Activated T-helper 9 cell treated with anti-CD3 and anti-CD28 coated beads, Interleukin-2, amount 50 U/mL, for 16 hours (primary cell): ENCODE measurements at places on chromosomes 6 and 20.

GRCh38 chr6:165098165-165098564, 211.2 kb downstream of the C6orf118 start:
- DNase-seq: no peak

GRCh38 chr6:19028201-19028600, 641.1 kb downstream of the RNF144B start:
- DNase-seq: no peak

DNA sequence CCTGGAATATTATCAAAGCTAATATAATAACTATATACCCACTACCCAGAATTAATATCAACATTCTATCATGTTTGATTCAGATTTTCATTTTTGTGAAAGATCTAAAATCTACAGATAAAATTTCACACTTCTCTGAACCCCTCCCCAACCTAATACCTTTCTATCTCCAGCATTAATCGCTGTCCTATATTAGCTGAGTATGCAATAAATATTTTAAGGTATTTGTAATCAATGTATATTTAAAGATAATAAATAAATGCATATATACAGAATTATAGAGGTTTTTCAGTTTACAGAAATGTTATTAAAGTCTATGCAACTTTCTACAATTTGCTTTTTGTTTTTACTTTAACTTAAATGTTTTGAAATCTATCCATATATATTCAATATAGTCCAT, 156.7 kb upstream of the NRSN1 start:
- DNase-seq: no peak

DNA sequence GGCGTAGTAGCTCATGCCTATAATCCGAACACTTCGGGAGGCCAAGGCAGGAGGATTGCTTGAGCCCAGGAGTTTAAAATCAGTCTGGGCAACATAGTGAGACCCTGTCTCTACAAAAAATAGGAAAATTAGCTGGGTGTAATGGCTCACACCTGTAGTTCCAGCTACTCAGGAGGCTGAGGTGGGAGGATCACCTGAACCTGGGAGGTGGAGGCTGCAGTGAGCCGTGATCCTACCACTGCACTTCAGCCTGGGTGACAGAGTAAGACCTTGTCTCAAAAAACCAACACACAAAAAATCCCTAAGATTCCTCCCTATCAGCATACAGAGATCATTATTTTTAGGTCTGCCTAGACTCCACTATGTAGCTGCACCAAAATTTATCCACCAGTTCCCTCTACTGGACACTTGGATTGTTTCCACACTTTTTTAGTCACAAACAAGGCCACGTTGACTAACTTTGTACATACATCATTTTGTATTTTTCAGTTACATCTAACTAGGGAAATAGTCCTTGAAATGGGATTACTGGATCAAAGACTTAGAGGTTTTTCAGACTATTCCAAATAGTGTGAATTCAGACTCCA, 3.6 kb upstream of the PHF1 start:
- DNase-seq: no peak

- no peak for DNase-seq
Measured at GRCh38 chr6:33791620-33792019, 2.7 kb upstream of the LEMD2 start.

DNA sequence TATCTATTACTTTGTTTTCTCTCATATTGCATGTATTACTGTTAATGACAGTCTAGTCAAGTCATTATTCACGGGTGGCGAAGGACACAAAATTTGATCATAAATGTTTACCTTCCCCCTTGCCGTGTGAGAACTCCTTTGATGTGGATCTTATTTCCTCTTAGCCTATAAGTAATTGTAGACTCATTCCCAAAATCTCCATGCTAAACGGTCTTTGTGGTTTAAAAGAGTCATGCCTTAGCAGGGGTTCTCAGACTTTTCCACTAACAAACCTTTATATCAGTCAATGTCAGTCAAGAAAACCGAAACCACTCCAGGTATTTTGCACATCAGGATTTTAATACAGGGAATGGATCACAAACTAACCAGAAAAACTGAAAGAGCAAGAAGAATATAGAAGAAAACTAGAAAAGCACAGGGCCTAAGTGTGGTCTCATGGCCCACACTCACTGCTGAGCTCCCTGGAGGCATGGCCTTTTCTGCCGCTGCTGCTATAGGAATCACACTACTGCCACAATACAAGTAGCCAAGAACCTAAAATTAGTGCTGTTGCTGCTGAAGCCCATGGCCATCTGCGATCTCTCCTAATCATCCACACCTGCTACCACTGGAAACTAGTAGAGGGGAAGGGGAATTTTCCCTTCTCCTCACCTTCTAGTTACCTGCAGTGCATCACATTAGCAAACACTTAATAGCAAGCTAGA, 186.0 kb upstream of the POU3F2 start:
- no peak for DNase-seq

DNA sequence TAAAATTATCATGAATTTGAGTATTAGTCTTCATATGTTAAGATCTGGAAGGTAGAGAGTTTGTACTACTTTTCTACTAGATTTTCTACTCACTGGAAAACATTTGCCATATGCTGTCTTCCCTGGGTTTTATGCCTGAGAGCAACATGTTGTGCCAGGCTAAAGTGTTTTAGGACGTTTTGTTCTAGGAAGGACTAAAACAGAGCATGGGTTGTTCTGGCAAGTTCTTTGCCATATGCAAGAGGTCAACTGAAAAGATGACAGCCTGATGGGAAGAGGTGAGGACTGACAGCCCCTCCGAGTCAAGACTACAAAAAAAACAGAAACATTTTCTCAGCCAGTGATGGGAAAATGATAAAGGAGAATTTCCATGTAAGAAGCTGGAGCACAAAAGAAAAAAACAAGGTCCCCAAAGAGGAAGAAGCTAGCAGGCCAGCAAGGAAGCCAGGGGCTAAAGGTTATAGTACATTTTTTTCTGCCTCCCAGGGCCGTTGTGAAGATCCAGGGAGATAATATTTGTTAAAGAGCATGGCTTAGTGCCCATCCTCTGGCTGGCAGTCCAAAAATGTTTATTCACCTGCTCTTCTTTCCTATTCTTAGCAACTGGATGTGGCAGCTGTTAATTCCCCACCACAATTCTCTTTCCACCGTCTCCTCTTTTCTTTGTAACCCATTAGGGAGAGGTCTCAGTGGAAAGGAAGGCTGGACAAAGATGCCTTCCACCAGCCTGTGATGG, 7.8 kb downstream of the SCGN start:
- DNase-seq: no peak

- DNase-seq: no peak
Measured at GRCh38 chr20:47795214-47795907, 10.1 kb upstream of the SULF2 start.

GRCh38 chr6:140500849-140501248, 1126.4 kb upstream of the CITED2 start:
- DNase-seq: no peak

- DNase-seq: no peak
Measured at GRCh38 chr20:59772931-59773913, 160.2 kb downstream of the SYCP2 start.

DNA sequence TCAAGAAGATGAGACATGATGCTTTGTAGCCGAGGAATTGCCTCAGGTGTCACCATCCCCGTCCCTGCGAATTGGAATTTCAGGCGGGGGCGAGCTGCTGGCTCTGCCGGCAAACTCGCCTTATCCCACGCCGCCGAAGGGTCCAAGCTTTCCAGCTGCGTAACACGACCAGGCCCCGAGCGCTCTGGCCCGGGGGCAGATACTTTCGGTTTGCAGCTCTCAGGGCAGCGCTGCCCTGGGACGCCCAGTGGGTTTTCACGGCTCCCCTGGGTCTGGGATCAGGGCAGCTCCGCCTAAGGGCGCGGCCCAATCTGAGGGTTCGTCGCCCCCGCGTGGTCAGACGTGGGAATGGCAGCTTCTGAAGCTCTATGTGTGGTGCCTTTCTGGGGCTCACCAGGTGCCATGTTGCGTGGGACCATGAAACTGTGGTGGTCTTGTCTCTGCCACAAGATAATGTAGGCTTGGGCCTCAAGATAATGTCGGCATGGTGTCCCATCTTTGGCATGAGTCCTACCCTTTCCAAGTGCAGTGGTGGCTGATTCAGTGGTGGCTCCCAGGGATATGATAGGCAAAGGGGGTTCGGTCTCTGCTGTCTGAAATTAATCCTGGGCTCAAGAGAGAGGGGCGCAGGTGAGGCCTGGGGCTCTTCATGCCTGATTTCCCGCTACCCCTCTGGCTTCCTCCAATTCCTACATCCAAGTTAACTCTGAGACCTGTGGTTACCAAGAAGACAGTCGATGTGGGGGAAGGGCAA, 21.0 kb downstream of the PIGT start:
- DNase-seq: peak; percentile 77

DNA sequence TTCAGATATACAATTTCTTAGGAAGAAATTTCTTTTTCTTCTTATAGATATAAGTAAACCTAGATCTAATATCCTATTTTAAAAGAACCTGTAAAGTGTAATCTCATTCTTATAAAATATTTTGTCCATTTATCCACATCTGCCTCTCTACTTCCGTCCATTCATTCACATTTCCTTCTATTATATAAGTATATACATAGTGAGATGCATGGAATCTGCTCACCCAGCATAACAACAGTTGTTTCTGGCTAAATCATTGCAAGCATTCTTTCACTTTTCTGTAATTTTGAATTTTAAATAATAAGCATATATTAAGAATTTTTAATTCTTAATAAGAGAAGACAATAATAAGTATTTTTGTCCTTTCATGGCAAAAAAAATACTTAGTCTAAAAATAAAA, 45.4 kb downstream of the CEP162 start:
- no peak for DNase-seq

DNA sequence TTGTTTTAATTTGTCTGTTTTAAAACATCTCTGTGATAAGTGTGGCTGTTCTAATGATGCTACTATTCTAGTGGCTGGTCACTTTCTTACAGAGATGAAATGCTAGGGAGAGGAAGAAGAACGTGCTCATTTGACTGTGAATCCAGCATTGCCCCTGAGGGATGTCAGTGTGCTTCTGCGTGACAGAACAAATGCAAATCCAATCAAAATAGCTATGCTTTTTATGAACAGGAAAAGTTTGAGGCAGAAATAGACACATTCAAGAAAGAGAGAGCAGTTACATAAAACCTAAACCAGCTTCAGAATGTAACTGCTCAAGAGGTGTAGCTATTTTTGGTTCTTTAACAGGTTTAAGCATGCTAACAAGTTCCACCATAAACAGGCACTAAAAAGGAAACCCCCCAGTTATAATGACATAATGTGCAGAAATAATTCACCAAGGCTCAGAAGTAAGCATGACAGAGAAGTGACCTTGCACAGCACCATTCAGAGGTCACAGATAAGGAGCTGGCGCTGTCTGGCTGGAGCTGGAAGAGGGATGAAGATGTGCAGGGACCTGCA, 385.3 kb downstream of the EPM2A start:
- DNase-seq: no peak

DNA sequence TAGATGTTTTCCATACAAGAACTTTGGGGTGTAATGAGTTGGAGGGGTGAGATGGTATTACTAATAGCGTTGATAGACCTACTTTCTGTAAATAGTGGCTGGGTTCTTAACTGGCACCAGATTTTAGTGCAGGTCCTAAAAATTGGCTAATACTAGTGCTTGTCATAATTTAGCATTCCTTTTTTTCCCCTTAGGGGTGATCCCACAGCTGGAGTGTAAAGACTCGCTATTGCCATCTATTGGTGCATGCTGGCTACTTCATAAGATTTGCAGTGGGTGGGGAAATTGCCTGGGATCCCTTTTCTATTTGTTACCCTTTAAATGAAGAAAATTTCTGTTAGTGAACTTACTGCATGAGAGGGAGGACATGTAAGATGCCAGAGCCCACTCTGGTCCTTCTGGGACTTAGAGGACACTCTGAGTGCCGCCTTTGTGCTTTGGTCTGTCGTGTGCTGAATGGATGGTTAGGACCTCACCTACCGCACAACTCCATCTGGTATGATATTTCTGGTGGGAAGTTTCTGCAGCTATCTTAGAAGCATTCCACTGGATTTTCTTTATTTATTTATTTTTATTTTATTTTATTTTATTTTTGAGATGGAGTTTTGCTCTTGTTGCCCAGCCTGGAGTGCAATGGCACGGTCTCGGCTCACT, 195.5 kb downstream of the JARID2 start:
- DNase-seq: no peak

- no peak for DNase-seq
Measured at GRCh38 chr6:9532621-9533557, 882.0 kb downstream of the TFAP2A start.

- no peak for DNase-seq
Measured at GRCh38 chr6:165845493-165845892, 182.5 kb upstream of the PDE10A start.

DNA sequence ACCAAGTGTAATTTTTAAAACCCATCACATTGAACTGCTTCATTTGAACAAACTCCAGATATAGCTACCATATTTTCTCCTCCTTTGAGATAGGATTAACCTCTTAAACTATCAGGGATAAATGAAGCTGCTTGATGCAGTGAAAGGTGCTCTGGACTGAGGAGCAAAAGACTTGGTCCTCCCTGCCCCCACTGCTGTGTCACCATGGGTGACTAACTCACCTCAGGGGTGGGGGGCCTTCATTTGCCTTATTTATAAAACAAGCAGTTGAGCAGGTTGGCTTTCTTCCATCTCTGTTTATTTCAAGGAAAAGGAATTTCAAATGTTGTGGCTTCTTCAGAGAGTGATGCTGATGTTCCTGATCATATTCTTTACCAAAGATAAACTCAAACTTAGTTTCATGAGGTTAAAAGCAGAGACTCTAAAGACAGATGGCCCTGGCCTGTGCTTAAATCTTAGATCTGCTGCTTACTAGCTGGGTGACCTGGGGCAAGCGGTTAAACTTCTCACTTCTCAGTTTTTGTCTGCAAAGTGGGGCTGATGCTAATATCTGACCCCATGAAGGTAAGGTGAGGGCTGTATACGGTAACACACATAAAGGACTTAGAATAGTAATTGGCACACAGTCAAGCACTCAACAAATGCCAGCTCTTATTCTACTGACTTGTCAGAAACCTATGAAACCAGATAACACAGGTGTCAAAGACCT, 50.5 kb downstream of the FHL5 start:
- DNase-seq: no peak

DNA sequence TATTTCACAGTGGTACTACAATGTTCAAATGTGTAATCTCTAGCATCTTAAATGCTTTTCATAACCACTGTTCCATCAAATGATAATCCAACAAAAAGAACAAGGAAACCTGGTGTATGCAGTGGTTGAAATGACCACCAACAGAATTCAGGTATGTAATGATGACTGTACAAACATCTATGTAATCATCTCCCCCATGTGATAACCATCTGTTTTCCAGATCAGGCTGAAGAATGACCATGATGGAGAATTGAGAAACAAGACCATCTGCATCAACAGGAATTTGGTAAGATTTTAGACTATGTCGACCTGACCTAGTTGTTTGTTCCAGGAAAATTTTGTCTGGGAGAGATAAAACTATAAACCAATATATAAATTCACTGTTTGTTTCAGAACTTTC, 81.3 kb upstream of the ASCC3 start:
- no peak for DNase-seq

DNA sequence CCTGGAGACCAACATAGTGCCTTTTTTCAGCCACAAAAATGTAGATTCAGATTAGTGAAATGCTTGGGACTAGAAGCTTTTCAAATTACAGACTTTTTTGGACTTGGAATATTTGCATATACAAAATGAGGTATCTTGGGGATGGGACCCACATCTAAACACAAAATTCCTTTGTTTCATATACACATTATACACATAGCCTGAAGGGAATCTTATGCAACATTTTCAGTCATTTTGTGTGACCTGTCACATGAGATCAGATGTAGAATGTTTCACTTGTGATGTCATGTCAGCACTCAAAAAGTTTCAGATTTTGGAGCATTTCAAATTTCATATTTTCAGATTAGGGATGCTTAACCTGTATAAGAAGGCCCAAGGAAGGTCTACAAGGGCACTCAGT, 44.5 kb upstream of the ALDH8A1 start:
- no peak for DNase-seq

- no peak for DNase-seq
Measured at GRCh38 chr6:82246802-82247504, 591 bp downstream of the IBTK start.
